ENCODE measurements at places on chromosomes 2 and 18.

DNA sequence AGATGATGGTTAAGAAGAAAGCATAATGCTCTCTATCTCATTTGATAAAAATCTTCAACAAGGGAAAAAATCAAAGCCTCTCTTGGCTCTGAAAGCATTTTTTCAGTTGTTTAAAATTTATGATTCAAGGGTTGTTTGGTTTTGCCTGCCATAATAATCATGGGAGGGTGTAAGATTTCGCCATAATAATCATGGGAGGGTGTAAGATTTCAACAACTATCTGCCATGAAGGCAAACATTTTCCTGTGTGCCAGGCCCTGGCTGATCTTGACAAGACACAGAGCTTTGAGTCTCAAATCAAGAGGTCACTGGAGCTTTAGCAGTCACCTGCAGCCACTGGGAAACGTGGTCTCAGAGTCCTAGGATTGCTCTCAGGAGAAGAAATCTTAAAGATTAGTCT, 175.1 kb upstream of the PIEZO2 start:
- DNase-seq, result peak; percentile 56

DNA sequence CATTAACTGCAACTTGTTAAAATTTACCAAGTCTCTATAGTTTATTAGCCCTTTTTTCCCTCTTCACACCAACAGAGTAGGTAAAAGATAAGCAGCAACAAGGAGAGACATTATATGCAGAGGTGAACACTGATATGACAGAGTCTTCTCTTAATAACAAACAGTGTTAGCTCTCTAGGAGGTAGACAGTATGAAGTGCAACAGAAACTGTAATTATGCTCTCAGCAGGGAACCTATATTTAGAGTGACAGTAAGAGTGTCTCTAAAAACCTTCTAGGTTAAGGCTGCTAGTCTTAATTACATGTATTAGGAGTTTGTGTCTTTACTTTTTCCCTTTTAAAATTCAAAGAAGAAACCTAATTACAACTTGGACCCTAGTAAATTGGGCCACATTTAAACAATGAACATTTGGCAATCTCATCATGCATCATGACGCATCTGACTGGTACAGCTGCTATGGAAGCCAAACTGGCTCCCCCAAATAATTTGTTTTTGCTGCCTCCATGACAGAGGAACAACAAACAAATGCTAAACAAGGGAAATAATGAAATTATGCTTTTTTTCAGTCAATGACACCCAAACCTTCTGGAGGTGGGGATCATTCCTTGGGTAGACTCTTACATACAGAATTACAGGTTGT, 69.9 kb upstream of the MMADHC start:
- no peak for DNase-seq

GRCh38 chr2:48483506-48483905, 46.4 kb upstream of the STON1 start:
- DNase-seq, result no peak

- no peak for DNase-seq
These were observed 21.3 kb upstream of the COPS8 start for GRCh38 chr2:237064203-237065070.

GRCh38 chr2:241260911-241261310, 54.6 kb downstream of the HDLBP start:
- DNase-seq, result no peak

DNA sequence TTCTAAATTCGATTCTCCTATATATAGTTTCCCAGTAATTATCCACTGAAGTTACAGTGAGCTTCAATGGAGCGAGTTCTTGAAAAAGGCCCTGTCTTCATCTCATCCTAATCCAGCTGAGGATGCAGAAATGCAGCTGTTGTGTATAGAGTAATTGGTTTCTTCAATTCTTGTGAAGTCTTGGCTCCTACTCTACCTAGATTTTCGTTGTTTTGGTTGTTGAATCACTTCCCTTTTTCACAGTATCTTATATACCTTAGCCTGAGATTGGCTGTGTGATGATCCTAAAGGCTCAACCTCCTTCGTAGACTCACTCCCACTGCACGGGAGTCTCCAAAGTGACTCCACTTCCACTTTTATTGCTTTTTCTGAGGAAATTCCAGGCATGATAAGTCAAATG, 280.4 kb downstream of the PARD3B start:
- DNase-seq, result no peak

- no peak for DNase-seq
These were observed 501.5 kb downstream of the BCL11A start for GRCh38 chr2:60051991-60052390.

GRCh38 chr18:8366656-8367055, 242.6 kb upstream of the RAB12 start:
- no peak for DNase-seq

DNA sequence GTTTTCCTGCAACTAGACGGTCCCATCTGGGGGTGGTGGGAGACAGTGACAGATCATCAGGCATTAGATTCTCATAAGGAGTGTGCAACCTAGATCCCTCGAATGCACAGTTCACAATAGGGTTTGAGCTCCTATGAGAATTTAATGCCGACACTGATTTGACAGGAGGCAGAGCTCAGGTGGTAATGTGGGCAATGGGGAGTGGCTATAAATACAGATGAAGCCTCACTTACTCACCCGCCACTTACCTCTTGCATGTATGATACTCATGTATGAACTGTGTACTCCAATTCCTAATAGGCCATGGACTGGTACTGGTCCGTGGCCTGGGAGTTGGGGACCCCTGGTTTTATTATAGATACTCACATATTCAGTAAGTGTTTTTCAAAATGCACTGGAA, 122.4 kb upstream of the SIX3 start:
- DNase-seq, result no peak

- DNase-seq, result no peak
These were observed 11.1 kb upstream of the DNPEP start for GRCh38 chr2:219398721-219399363.

GRCh38 chr2:41973871-41974270, 74.0 kb upstream of the PKDCC start:
- no peak for DNase-seq

DNA sequence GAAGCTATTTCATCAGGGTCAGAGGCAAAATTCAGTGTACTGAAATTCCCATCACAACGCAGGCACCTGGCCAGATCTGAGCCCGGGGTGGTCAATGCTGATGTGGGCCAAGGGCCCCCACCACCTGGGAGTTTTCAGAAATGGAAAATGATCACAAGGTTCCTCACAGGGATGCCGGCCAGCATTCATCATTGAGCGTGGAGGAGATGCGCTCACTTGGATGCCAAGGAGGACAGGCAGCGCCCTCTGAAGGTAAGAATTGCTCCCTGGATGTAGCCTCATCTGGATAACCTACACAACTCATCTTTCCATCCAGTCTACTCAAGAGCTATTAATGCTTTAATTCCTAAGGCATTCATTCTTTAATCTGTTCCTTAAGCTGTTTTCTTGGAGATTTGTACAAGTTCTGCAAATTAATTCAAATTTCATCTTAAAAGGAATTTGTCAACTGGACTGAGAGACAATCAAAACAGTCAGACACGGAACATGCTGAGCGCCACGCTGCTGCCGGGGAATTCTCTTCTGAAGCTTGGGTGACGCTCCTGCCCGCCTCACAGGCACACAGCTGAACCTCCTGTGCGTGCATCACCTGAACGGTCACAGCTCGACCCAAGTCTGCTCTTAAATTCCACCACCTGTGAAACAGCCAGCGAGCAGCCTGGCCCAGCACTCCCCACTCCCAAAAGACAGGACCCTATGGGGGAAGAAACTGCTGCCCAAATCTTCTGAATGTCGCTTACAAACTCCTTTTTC, 206.7 kb downstream of the HDAC4 start:
- DNase-seq, result no peak

GRCh38 chr2:46811379-46812310, 104.0 kb downstream of the MCFD2 start:
- DNase-seq, result no peak

DNA sequence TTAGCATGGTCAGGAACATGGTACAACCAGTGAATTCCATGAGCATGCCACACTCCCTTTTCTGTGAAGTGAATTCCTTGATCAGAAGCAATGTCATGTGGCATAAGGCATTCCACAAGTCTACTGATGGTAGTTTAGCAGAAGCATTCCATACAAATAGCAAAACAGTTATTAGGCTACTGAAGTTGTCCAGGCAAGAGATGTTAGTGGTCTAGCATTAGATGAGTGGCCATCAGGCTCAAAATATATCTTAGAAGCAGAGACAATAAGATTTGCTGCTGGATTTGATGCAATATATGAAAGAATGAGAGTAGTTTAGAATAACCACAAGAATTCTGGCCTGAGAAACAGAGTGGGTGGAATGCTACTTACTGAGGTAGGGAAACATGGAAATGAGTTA, 355.3 kb upstream of the NRXN1 start:
- DNase-seq, result peak; percentile 11

GRCh38 chr2:54755641-54756326, 32.3 kb downstream of the EML6 start:
- no peak for DNase-seq

DNA sequence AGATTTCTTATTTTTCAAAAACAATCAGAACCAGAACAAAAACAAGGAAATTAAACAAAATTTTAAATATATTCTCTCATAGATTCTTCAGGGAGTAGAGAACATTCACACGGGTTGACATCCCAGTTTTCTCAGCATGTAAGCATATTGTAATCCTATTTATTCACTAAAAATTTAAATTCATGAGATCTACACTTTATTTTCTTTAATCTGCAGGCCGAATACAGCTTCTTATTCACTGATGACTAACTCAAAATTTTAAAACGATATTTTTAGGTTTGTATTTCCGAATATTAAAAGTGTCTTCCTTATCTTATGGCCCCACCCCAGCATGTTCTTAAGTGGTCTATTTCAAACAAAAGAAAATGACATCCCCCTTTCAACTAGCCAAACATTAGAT, 262.4 kb downstream of the MEIS1 start:
- no peak for DNase-seq

DNA sequence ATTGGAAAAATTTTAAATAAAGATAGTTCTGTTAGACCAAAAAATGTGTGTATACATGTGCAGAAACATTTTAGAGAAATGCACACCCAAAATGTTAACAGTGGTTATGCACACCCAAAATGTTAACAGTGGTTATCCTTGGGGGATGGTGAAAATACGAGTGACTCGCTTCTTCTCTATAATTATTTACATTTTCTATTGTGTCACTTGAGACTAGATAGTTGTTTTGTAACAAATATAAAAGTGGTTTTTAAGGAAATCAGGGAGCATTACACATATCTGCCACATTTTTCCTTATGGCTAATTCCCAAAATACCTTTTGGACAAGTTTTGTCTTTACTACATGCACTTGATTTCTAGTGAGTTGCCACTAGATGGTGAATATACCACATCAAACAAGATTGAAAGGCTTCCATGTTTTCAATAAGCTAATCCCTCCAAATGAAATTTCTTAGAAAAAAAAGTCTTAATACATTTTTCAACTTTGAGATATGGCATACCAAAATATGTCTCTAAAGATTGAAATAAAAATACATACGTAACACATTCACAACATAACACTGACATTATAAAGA, 9.0 kb upstream of the HIBCH start:
- DNase-seq, result peak; percentile 35

GRCh38 chr2:113767811-113768460, 11.5 kb upstream of the SLC35F5 start:
- DNase-seq, result no peak

DNA sequence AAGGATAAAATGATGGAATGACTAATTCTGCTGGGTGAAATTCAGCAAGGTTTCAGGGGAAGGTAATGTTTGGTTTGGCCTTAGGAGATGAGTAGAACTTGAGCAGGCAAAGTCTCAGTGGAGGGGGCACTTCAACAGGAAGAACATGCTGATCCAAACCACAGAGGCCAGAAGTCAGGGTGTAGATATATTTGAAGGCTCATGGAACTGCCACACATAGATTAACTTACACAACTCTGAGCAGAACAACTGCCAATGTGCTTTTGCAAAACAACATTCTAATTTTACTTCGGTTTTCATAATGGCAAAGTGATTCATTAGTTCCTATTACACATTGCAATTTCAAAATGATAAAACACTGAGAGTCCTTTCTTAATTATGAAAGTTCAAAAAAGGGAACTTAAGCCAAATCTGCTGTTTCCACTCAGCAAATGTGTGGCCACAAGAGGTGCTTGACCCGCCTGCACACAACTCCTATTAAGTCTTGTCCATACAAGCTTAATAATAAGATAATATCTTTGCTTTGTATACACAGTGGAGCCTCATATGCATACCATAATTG, 284.8 kb downstream of the MREG start:
- peak; percentile 98 for DNase-seq

DNA sequence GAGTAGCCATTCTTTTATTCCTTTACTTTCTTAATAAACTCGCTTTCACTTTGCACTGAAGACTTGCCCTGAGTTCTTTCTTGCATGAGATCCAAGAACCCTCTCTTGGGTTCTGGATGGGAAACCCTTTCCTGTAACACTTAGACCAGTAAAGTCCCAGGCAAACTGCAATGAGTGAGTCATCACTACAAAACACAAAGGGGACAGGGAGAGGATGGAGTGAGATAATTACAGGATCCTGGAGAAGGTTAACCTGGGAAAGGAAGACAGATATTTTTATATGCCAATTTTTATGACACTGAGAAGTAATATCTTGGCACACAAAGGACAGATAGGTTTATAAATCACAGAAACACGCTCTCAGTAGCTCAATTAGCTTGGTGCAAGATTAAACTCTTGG, 48.7 kb downstream of the EHD3 start:
- DNase-seq, result no peak

GRCh38 chr2:197727011-197727410, 21.8 kb downstream of the MARS2 start:
- no peak for DNase-seq

DNA sequence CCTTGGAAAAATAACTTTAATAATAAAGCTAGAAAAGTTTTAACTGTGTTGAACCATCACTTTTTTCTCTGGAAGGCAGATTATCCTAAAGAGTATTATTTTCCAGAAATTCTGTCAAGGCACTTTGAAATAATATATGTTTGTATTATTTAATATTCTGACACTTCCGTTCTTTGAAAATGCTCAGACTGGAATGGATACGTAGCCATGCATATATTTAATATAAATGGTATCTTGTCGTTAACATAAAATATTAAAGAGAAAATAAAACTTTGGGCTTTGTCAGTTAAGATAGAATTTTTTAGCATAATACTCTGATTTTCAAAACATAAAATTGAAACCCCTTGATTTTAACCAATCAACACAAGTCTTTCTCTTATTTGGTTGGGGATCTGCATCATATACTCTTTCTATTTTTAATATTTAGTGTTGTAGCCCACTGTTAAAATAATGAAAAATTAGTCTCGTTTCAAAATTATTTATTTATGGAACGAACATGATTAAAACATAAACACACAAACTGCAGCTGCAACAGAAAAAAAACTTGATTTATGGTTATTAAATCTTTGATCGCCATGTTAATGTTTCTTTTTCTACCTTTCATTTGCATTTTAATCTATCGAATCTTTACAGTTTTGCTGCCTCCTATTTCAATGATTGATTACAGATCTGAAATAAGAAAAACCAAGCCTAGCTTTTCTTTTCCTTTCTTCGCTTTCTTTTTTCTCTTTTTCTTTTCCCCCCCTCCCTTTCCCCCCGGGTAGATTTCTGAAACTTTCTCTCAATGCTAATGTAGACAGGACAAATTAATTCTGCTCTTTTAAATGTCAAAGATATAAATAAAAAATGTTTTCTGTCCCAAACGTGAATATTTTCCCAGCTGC, 145.5 kb downstream of the MEIS1 start:
- no peak for DNase-seq
